ENCODE measurements at places on chromosomes 1 and 21. TPM values are rescaled to one million over a fixed set of nuclear protein-coding genes. Genes with fewer than 3 reads are reported as not detected.

DNA sequence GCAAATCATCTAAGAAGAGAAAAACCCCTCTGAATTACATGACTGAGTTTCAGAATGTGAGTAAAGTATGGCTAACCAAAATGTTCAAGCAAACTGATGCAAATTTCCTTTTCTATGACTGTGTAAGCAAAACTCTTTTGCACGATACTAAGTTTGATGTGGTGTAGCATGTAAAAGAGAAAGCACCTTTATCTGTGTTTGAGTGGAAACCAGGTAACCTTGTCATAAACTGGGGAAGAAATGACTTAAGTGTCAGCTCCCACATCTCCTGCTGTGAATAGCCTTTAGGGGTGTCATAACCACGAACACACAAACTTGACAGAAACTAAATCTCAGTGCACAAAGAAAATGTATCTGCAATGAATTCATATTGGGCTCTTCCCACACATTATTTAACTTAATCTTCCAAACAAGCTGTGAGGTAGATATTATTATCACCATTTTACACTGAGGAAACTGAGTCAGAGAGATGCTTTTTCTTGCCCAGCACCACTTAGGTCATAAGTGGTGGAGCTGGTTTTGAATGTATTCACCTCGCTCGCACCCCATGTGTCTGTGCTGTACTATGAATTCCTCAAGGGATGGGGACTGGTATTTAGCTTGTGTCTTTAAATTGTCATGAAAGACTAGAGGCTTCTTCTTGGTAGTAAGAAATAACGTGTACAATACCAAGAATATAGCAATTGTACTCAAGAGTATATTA, 32.9 kb upstream of the IL12RB2 start:
- no peak for DNase-seq

KIAA0040 gene
- total RNA-seq, result 94.0 TPM

CCDC27 gene
- not detected for total RNA-seq

TCHH gene
- not detected for total RNA-seq

DNA sequence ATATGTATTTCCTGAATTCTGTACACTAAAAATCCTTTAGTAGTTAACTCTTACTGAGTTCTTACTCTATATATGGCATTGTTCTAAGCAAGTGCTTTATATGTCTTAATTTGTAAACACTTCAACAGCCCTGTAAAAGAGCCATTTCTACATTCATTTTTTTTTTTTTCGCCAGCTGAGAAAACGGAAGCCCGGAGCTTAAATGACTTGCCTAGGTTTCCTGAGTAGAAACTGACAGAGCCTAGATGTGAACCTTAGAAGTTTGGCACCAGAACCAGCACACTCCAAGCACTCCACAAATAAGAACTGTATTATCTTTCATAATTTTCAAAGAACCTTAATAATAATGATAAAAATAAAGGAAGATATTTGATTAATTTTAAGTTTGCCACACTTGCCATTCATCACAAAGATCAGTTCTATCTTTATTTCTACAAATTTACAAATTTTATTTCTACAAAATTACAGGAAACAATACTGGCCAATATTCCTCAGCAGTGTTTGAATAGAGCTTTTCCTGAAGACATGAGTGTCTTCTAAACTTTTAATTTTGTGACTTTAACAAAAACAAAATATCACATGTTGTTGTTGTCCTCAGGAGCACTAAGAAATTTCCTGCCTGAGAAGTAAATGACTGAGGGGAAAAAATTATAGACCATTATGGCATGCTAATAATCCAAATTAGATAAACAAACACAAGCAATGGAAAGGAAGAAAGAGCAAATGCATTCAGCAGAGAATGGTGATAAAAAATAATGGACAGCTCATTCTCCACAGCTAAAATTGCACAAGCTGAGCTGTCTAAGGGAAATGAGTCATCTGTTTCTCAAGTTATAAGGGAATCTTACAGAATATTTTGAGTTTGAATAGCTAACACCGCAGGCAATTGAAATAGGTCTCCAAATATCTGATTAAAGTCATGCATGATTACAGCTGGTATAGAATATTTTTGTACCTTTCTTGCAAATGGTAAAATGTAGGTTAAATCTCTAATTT, 71.2 kb downstream of the DPYD start:
- peak; percentile 75 for DNase-seq

KRTAP19-1 gene
- total RNA-seq, result not detected
